ENCODE measurements at places on chromosomes 1 and 21.
A peak's percentile ranks its signal among the peaks of the same experiment; 100 is the strongest.

GRCh38 chr1:223234170-223234514 is 91.1 kb upstream of the TLR5 start:
- no peak for DNase-seq

- no peak for DNase-seq
These were observed 80.6 kb downstream of the SLC25A24 start for GRCh38 chr1:108119500-108119899.

DNA sequence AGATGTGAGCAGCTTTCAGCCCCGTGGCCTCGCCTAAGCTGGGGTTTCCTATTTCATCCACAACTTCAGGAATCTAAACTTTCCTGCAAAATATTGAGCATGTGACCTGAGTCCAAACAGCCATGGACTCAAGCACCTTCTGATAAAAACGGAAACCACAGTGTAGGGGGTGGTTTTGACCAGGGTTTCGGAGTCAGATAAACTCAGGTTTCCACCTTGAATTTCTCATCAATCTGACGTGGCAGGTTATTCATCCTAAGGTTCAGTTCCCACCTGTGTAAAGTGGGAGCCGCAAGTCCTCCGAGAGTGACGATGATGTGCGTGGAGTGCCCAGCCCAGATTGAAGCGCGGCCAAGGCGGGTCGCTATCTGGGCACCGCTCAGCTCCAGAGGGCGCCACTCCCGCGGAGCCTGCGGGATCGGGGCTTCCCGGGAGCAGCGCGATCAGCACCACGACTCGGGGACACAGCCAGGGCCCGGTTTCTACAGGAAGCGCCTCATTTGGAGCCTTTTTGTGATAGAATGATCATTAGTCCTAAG is 871 bp upstream of the ETS2 start:
- peak; percentile 45 for DNase-seq

DNA sequence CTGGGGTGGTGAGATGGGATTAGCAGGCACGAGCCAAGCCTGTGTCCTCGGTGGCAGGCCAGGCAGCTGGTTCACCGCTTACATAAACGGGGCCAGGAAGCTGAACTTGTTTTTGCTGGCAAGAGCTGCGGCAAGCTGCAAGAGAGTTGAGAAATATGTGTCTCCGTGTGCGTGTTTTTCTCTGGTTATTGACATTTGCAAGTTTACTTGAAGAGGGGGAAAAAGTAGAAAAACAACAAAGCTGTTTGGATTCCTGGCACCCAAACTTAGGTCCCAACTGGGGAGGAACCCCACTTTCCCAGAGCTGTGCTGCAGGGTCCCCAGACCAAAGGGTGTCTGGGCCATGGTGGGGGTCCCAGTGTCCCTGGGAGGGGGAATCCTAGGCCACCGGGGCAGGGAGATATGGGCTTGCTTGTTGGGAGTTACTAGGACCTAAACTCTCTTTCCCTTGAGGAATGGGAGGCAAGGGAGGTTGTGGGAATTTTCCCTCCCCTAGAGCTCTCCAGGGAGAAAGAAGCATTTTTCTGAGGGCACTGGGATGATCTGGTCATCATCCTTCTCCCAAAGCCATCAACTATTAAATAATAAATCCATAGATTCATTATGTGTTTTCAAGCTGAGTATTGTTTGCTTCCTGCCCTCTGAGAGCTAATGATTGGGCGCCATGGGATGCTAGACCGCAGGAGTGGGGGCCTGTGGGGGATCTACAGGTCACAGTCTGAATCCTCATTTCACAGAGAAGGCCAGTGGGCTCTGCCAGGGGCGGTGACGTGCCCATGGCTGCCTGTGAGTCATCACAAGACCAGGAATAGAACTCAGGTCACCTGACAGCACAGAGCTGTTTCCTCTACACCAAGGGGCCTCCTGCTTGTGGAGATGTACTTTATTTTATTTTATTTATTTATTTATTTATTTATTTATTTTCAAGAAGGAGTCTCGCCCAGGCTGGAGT is 14.8 kb downstream of the IL6R start:
- peak; percentile 57 for DNase-seq

DNA sequence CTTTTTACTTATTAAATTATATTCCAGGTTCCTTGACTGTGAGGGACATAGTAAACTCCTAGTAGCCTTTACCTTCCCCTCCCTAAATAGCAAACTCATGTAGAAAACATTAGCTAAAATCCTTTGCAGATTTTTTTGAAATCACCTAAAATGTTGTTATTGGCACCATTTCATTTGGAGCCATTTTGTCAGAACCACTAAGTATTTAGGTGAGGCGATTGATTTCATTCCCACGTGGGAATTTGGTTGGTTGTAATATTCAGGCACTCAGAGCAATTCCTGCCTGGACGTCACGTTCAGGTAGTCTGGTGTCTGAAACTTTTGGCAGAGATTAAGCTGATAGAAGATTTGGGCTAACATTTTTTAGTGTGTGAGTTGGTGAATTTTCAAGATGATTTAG is 84.3 kb downstream of the CAMTA1 start:
- DNase-seq = no peak

DNA sequence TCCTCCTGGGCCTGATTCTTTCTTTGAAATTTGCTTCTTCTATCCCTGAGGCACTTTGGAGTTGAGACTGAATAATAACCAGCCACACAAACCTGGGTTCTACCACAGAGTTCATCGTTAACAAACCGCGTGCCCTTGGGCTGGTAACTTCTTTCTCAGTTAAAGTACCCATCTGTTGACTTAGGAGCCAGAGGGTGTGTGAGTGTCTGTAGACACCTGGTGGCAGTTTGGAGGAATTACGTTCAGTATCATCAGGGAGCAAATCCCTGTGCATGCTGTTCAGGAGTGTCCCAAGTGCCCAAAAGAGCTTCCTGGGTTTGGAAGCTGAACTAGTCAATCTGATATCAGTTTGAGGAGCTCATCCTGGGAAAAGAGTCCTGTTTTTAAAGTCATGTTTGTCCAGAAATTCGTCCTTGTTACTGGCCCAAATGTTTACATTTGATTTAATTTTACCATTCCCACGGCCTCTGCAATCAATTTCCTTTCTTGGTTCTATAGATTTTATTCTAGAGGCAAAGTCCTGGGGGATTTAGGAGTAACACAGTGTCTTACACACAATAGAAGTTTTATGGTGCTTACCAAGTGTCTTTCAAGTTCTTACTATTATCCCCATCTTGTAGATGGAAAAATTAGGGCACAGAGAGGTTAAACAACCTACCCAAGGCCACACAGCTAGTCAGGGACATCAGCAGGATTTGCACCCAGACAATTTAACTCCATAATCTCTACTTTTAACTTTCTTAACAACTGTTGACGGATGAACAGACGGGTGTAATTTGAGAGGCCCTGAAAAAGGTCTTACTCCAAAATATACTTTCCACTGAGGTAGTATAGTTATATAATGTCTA is 26.7 kb upstream of the RPTN start:
- peak; percentile 44 for DNase-seq

GRCh38 chr1:204266504-204267034 is 52.8 kb upstream of the GOLT1A start:
- DNase-seq = no peak

DNA sequence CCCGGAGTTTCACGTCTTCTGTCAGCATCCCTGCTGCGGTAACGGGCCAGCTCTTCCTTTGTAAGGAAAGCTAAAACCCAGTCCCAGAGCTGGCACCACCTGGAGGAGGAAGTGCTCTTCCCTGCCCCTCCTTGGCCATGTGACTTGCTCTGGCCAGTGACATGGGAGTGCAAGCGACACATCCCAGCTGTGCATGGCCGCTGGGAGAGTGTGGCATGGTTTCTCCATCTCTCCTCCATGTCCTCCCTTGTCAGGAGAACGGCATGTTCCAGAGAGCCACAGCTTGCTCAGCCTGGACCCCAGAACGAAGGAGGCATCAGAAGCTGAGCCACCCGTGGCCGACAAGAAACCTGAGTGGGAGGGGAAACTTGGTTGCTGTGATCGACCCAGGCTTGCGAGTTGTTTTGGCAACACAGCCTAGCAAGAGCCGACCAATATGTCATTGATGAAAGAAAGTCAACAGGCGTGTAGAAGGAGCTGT is 2.7 kb upstream of the PRXL2B start:
- DNase-seq = peak; percentile 55

DNA sequence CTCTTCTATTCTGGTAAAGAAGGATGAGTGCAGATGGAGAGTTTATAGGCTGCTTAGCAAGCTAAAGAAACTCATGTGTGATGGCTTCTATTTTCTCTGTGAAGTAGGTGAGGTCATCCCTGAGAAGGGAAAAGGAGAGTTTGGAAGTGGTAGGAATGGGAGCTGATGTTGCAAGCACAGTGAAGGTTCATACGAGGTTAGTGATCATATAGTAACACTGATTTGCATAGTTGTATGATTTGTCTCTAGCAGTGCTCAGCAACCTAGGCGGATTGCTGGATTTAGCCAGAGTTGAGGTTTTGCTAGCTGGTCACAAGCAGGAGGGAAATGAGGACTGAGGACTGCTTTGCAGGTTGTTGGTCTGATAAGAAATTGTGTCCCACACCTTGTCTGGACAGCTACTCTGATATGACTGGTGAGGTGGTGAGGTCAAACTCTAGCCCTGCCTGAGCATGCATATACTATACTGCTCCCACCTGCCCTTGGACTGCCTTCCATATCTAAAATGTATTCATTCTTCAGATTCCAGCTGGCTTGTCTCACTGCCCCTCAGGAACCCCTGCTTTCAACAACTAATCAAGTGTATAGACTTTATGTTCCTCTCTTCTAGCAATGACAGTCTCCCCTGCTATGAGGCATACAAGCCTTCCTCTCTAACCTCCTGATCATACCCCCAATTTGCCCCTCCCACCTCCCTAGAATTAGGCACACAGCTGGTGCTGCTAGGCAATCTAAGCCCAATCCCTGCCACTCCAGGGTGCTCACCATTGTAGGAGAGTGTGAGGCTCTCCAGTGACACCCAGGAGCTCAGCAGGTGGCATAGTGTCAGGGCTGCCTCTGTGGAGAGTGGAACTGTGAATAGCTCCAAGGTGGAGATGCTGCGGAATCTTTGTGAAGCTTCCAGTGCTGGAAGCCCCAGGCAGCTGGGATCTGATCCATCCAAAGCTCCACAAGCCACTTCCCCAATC is 18.5 kb downstream of the LRRC41 start:
- DNase-seq = no peak

GRCh38 chr1:17719874-17720273 is 35.3 kb upstream of the ACTL8 start:
- DNase-seq = no peak

Measured in stimulated activated CD4-positive, alpha-beta T cell treated with anti-CD3 and anti-CD28 coated beads, Interleukin-4, amount 100 ng/mL, for 24 hours (primary cell).